ENCODE measurements at places on chromosomes 12 and 14.

GRCh38 chr12:119840582-119840981, 36.5 kb downstream of the CIT start:
- H3K4me1 ChIP-seq: no peaks in the 10 kb centered on the region
- no peak overlapping the region for H3K27ac ChIP-seq
- no peak for DNase-seq
- H3K27me3 ChIP-seq: no peaks in the 10 kb centered on the region
- H3K36me3 ChIP-seq: peaks cover 26% of the 10 kb centered on the region
- no peak overlapping the region for H3K4me3 ChIP-seq

DNA sequence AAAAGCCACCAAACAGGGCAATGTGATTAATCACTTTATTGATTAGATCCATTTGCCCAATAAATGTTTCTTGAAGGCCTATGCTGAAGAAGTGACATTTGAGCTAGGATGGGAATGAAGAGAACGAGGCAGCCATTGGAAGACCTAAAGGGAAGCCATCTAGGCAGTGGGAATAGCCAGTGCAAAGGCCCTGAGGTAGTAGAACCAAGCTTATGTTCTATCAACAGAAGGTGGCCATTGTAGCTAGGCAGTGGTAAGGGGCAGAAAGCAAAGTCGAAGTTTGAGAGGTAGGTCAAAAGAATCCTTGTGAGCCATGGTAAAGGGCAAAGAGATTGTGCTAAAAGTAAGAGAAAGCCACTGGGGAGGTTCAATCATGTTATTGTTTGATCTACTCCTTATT, 173.1 kb downstream of the ITPR2 start:
- H3K27ac ChIP-seq: no peak overlapping the region
- H3K27me3 ChIP-seq: no peaks in the 10 kb centered on the region
- DNase-seq: no peak
- no peaks in the 10 kb centered on the region for H3K4me1 ChIP-seq
- H3K36me3 ChIP-seq: no peaks in the 10 kb centered on the region
- no peak overlapping the region for H3K4me3 ChIP-seq

GRCh38 chr14:34684578-34684977, 29.8 kb downstream of the CFL2 start:
- H3K4me1 ChIP-seq: no peaks in the 10 kb centered on the region
- no peak for DNase-seq
- H3K4me3 ChIP-seq: no peak overlapping the region
- H3K36me3 ChIP-seq: no peaks in the 10 kb centered on the region
- no peak overlapping the region for H3K27ac ChIP-seq

DNA sequence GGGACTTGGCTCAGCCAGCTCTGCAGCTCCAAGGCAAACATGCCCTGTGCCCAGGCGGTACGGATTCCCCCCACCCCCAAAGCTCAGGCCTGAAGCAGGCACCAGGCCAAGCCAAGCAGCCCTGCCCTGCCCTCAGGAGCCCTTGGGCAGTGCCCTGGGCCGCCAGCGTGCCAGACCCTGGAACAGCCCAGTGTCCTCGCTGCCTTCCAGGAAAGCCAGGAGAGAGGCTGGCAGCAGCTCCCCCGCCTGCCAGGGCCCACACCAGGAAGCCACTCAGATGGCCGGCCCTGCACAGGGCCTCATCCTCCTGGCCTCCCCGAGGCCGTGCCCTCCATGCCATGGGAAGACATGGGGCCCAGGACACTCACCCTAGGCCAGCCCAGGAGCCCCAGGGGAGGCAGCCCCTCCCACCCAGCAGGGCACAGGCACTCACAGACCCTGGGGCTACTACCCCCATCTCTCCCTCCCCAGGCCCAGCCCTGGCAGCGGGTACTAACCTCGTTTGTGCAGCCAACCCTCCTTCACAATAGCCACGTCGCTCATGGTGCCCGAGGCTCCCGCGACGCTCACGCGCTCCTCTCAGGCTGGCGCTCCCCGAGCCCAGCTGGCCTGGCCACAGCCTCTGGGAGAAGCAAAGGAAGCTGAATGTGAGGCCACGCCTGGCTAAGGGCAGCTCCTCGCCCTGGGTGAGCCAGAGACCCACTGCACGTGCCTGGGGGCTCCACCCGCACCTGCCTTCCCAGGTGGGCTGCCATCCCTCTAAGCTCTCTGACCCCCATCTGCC, 3.3 kb downstream of the AKT1 start:
- H3K27ac ChIP-seq: peak overlapping the region; percentile 93
- peaks cover 35% of the 10 kb centered on the region for H3K4me1 ChIP-seq
- DNase-seq: no peak
- H3K36me3 ChIP-seq: peaks cover 12% of the 10 kb centered on the region
- no peak overlapping the region for H3K4me3 ChIP-seq
- H3K27me3 ChIP-seq: no peaks in the 10 kb centered on the region

GRCh38 chr14:53748691-53749090, 207.9 kb downstream of the BMP4 start:
- no peak overlapping the region for H3K27ac ChIP-seq
- H3K36me3 ChIP-seq: no peaks in the 10 kb centered on the region
- no peaks in the 10 kb centered on the region for H3K27me3 ChIP-seq
- DNase-seq: no peak
- H3K4me3 ChIP-seq: no peak overlapping the region

All from HCT116 (cell line).